ENCODE measurements at places on chromosomes 7 and 10.

GRCh38 chr10:14022052-14022451 is 308.7 kb downstream of the FRMD4A start:
- DNase-seq, result no peak

GRCh38 chr10:3365630-3366029 is 193.0 kb upstream of the PITRM1 start:
- no peak for DNase-seq

DNA sequence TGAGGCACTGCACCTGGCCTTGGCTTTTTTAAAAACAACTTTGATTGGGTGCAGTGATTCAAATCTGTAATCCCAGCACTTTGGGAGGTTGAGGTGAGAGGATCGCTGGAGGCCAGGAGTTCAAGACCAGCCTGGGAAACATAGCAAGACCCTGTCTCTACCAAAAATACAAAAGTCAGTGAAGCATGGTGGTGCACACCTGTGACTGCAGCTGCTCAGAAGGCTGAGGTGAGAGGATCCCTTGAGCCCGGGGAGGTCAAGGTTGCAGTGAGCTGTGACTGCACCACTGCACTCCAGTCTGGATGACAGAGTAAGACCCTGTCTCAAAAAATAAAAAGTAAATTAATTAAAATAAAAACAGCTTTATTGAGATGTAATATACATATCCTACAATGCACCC is 84.9 kb downstream of the NPTX2 start:
- no peak for DNase-seq

- DNase-seq, result no peak
Measured at GRCh38 chr7:142098004-142098403, 13.5 kb upstream of the MGAM2 start.

GRCh38 chr10:126207313-126207771 is 180.9 kb downstream of the ADAM12 start:
- DNase-seq, result peak; percentile 56

GRCh38 chr7:107946451-107946850 is 55.5 kb downstream of the DLD start:
- peak; percentile 75 for DNase-seq

DNA sequence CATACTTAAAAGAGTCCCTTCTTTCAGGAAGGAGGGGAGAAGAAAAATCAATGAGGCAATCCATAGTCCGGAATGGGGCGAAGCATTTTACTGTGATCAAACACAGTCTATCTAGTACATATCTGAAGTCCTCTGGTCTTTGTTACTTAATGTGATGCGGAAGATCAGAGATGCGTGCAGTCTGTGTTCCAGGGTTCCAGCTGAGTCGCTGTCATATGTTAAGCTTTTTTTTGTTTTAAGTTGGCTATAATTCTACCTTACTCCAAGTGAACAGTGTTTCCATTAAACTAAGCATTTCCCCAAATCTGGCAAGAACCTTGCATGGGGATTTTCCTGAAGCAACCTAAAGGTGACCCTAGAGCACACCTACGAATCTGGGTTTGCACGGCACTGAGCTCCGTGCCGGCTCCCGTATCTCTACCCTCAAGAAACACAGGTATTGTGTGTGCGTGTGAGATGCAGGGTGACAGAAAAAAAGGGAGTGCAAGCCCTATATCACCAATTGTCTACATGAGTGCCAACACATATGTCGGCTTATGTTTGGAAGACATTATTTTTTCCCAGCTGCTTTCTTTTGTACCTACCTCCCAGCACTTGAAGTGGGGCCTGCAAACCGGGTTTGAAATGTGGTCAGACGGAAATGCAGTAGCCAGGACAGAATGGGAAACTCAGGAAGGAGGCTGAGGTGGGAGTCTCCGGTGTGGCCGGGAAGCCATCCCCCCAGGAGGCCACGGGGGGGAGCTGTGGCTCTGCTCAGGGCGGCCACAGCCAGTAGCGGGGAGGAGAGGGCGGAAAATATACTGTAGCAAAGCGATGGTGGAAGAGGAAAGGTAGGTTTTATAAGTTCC is 435.8 kb upstream of the MGMT start:
- no peak for DNase-seq

- DNase-seq, result peak; percentile 8
Measured at GRCh38 chr7:106450716-106451115, 165.9 kb upstream of the NAMPT start.

- no peak for DNase-seq
Measured at GRCh38 chr7:114969096-114969495, 47.2 kb downstream of the MDFIC start.

DNA sequence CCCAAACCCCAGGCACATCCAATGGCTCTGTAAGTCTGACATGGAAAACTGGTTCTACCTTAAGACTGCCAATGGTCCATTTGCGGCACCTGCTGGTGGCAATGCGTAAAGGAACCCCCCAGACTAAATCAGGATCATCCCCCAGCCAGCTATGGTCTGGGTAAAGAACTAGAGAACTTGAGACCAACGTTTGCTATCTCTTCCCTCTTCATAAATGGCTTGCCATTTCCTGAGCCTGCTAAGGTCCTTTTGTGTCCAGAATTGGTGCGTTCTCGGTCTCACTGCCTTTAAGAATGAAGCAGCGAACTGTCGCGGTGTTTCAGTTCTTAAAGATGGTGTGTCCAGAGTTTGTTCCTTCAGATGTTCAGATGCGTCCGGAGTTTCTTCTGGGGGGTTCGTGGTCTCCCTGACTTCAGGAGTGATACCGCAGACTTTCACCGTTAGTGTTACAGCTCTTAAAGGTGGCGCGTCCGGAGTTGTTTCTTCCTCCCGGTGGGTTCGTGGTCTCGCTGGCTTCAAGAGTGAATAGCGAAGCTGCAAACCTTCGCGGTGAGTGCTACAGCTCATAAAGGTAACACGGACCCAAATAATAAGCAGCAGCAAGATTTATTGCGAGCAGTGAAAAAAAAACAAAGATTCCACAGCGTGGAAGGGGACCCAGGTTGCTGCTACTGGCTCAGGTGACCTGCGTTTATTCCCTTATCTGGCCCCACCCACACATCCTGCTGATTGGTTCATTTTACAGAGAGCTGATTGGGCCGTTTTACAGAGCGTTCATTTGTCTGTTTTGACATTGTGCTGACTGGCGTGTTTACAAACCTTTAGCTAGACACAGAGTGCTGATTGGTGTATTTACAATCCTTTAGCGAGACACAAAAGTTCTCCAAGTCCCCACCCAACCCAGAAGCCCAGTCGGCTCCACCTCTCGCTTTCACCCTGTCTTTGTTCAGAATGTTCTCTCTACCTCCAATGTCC is 95.4 kb downstream of the ELMO1 start:
- DNase-seq, result no peak

GRCh38 chr10:78626471-78626870 is 442.3 kb upstream of the ZMIZ1 start:
- no peak for DNase-seq

GRCh38 chr7:26035552-26035951 is 116.4 kb upstream of the NFE2L3 start:
- DNase-seq, result no peak

DNA sequence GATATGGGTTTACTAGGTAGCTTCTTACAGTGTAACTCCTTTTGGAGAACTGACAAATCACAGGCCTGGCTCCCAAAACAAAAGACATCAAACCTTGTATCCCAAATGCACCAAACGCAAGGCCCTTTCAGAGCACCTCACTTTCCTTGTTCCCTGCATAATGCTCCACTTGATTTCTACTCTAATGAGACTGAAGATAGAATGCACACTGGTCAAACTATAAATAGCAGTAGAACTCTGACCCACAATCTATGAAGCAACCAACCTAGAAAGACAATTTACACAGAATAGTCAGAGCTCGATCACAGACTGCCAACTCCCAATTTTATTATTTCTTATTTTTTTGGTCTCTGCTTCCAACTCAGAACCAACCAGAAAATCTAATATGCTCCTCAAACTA is 214.4 kb downstream of the CACNA2D1 start:
- no peak for DNase-seq

- DNase-seq, result peak; percentile 42
Measured at GRCh38 chr10:94066411-94066810, 72.7 kb downstream of the PLCE1 start.

DNA sequence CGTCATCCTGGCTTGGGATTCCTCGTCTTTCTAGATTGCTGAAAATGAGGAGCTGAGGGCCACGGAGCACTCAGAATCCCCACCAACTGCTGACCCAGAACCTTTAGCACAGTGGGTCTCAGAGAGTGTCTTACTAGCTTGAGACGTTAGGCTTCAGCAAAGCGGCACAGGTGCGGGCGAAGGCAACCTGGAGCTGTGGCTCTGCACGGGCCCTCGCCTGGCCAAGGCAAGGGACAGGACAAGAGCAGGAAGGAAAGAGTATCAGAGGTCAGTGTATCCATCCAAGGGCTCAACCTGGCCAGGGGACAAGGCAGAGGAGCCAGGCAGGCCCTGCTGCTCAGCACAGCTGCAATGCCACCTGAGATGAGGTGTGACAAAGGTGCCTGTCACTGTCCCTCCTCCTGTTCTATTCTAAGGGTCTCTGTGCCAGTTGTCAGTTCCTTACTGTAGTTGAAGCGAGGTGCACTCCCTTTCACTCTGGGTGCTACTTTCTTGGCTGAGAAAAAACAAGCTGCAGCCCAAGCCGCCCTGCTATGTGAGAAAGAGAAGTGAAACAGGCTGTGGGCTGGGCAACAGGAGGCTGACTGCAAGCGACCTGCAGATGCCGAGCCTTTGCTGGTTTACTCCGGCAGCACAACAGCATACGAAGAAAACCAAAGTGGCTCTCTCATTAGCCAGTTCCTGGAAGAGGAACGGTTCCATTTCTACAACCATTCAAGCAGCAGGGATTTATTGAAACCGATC is 33.3 kb upstream of the KDM7A start:
- no peak for DNase-seq

- no peak for DNase-seq
Measured at GRCh38 chr10:120553911-120554310, 96.9 kb downstream of the PLPP4 start.

GRCh38 chr7:19305698-19306097 is 160.5 kb upstream of the FERD3L start:
- DNase-seq, result no peak

- no peak for DNase-seq
Measured at GRCh38 chr7:42650701-42651100, 261.2 kb downstream of the C7orf25 start.

DNA sequence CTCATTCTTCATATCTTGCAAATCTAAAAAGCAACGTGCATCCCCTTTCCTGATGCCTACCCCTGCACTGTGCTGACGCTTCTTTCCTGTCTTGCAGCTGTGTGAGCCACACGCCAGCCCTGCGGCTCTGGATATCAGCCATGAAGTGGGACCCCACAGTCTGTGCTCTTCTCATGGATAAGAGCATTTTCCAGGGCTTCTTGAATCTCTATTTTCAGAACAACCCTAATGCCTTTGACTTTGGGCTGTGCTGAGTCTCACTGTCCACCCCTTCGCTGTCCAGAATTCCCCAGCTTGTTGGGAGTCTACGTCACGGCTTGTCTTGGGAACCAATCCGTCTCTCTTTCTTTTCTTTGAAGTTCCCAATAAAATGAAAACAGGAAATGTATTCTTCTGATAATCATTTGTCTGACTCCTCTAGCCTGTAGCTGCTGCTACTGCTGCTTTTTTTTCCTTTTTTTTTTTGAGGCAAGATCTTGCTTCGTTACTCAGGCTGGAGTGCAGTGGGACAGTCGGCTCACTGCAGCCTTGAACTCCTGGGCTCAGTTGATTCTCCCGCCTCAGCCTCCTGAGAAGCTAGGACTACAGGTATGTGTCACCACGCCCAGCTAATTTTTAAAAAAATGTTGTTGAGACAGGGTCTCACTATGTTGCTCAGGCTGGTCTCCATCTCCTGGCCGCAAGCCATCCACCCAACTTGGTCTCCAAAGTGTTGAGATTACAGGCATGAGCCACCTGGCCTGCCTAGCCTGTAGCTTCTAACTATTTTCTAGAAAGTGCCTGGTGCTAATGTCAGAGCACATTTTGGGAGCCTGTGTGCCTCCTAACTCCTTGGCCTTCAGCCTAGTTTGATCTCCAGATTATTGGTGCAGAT is 30.3 kb downstream of the GSTO2 start:
- peak; percentile 86 for DNase-seq

DNA sequence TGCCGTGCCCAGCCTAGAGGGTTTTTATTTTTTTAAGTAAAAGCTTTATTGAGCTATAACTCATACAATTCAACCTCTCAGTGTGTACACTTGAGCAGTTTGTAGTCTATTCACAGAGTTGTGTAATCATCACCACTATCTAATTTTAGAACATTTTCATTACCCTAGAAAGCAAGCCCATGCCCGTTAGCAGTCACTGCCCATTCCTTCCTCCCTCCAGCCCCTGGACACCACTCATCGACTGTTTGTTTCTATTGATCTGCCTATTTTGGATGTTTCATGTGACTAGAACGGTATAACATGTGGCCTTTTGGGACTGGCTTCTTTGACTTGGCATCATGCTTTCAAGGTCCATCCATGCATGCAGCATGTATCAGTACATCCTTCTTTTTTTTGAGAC is 25.7 kb upstream of the SEC61A2 start:
- no peak for DNase-seq

GRCh38 chr10:123148414-123149161 is 652 bp downstream of the HMX2 start:
- DNase-seq, result no peak

DNA sequence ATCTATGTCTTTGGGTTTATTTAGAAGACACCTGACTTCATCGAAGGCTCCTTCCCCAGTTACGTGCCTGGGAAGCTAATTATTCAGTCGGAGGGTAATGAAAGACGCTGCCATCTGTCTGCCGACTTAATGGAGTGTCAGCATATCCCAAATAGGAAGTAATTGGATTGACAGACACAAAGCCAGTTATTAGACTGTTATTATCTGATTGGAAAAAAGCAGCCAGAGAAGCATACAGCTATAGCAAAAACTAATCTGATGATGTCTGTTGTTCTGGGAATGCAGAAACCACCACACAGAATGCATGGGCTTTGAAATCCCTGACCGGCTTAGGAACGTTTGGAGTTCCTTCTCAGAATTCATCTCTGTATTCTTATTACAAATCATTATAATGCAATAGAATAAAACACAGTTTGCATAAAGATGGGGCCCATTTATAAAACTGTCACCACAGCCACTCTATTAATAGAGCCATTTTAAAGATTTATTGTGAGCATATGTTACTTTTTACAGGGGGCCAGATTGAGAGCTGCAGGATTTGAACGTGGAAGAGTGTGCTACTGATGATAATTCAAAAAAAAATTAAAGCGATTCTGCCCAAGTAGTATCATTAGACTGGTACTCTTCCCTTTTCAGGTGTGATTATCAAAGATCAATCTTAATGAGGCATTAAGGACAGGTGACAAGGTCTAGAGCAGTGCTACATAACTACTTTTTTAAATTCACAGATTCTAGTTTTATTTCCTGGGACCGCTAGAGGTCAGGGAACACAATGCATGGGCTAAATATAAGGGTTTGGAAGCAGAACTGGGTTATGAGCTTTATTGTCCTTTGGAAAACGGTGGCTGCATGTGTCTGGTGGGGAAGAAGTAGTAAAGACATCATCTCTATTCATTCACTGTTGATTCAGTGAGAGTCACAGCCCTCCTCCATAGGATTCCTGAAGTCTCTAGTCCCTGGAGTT is 330.1 kb upstream of the LRGUK start:
- DNase-seq, result no peak

GRCh38 chr10:123147635-123148413 is at the start of gene HMX2:
Gene HMX2 (plus strand): TSS chr10:123148136. CDS start chr10:123148379, 243 bp downstream.
- DNase-seq, result no peak

- no peak for DNase-seq
Measured at GRCh38 chr7:120400806-120401455, 128.0 kb downstream of the KCND2 start.

All from astrocyte (in vitro differentiated cells and primary cell).